Ovary (tissue), 10 donors: ENCODE measurements at places on chromosomes 13 and 19.

- H3K27ac ChIP-seq: no peak overlapping the region
- peak; percentile 44 for DNase-seq
- peaks cover 8% of the 10 kb centered on the region for H3K4me1 ChIP-seq
- no peaks in the 10 kb centered on the region for H3K36me3 ChIP-seq
- H3K4me3 ChIP-seq: no peak overlapping the region
- no peaks in the 10 kb centered on the region for H3K27me3 ChIP-seq
Measured at GRCh38 chr19:17681505-17682125, 6.5 kb downstream of the UNC13A start.

DNA sequence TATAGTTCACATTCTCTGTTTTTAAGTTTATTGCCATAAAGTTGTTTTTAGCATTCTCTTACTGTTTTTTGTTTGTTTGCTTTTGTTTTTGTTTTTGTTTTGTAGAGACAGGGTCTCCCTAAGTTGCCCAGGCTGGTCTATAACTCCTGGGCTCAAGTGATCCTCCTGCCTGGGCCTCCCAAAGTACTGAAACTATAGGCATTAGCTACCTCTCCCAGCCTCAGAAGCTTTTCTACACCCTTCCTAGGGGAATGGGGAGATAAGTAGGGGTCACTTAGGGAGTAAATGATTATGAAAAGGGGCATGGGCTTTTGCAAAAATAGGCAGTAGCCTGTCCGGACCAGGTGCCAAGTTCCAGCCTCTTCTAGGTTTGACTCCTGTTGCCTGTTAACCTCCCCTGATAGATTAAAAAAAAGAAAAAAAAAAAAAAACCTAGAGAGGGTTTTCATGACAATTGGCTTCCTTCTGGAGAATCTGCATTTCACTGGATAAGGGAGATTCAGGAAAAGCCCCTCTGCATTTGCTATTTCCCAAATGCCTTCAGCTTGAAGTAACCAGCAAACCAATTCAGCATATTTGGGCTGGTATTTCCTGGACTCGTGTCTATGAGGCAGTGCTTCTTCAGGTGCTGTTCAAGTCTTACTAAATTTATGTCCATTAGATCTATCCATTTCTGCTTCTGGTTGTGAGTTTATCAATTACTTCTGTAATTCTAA is 216.8 kb downstream of the TM9SF2 start:
- DNase-seq: no peak
- H3K27ac ChIP-seq: no peak overlapping the region
- H3K4me3 ChIP-seq: no peak overlapping the region
- H3K36me3 ChIP-seq: no peaks in the 10 kb centered on the region
- H3K4me1 ChIP-seq: no peaks in the 10 kb centered on the region

DNA sequence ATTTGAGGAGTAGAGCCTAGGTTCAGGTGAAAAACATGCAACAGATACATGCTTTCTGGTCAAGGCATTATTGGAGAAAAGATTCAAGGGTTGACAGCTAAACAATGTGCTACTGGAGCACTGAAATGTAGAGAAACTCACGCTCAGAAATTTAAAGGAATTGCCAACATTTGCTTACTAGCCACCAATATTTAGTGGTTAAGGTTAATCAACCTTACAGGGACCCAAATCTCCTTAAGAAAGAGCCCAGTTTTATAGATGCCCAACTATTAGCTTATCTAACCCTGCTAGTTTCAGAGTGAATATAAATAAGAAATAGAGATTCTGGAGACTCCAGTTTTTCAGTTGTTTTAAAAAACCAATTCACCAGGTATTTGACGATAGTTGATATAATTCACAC is 203.6 kb downstream of the DACH1 start:
- H3K27me3 ChIP-seq: peaks cover 2% of the 10 kb centered on the region
- H3K27ac ChIP-seq: no peak overlapping the region
- no peaks in the 10 kb centered on the region for H3K36me3 ChIP-seq
- DNase-seq: no peak

GRCh38 chr19:3573858-3574637 is 1.3 kb downstream of the HMG20B start:
- DNase-seq: peak; percentile 86
- no peak overlapping the region for H3K27ac ChIP-seq
- no peaks in the 10 kb centered on the region for H3K36me3 ChIP-seq
- peaks cover 12% of the 10 kb centered on the region for H3K4me1 ChIP-seq

DNA sequence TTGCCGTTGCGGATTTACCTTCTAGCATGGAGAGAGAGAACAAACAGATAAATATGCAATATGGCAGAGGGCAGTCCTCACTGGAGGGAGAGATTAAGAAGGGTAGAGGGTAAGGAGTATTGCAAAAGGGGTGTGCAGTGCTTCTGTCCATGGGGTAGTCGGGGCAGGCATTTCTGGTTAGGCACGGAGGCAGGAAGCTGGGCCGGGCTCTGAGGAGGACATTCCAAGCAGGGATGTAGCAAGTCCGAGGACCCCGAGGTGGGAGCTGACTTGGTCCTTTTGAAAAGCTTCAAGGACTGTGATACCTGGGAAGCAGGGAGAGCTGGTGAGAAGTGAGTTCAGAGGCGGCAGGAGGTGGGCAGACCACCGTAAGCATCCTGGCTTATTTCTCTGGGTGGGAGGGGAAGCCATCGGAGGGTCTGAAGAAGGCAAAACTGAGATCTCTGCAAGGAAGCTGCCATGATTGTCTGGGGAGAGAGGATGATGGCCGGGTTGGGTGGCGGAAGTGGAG is 214.9 kb downstream of the FGF9 start:
- no peaks in the 10 kb centered on the region for H3K36me3 ChIP-seq
- no peaks in the 10 kb centered on the region for H3K4me1 ChIP-seq
- H3K4me3 ChIP-seq: no peak overlapping the region
- DNase-seq: no peak
- no peak overlapping the region for H3K27ac ChIP-seq

DNA sequence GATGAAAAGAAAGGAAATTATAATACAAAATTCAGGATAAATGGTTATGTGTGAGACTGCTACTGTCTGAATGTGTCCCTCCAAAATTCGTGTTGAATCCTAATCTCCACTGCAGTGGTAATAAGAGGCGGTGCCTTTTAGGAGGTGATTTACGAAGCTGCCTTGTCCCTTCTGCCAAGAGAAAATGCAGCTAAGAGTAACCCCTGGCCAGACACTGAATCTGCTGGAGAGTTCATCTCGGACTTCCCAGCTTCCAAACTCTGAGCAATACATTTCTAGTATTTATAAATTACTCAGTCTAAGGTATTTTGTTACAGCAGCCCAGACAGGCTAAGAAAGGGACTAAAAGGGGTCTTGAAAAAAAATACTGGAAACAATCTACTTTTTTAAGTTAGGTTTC is 152.6 kb downstream of the KLF12 start:
- no peak overlapping the region for H3K27ac ChIP-seq
- DNase-seq: no peak
- no peaks in the 10 kb centered on the region for H3K36me3 ChIP-seq

DNA sequence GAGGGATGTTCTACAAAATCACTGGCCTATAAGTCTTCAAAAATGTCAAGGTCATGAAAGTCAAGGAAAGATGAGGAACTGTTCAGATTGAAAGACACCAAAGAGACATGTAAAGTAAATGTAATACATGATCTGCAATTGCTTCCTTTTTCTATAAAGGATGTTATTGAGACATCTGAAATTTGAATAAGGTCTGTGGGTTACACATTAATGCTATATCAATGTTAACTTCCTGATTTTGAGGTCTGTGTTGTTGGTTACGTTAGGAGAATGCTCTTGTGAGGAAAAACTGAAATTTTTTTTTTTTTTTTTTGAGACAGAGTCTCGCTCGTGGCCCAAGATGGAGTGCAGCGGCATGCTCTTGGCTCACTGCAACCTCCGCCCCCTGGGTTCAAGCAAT is 197.4 kb downstream of the RGCC start:
- no peak overlapping the region for H3K27ac ChIP-seq
- H3K4me3 ChIP-seq: no peak overlapping the region

- H3K4me1 ChIP-seq: peaks cover 2% of the 10 kb centered on the region
- H3K27me3 ChIP-seq: no peaks in the 10 kb centered on the region
- peak; percentile 85 for DNase-seq
- H3K27ac ChIP-seq: no peak within 1 kb of the TSS
Measured at GRCh38 chr19:44447916-44448674, at the start of gene ZNF229. Gene ZNF229, minus strand, starts transcription at chr19:44448472. Its CDS starts 5,625 bp downstream, at chr19:44442847.

- H3K4me3 ChIP-seq: peak overlapping the region; percentile 79
- no peaks in the 10 kb centered on the region for H3K36me3 ChIP-seq
- H3K4me1 ChIP-seq: peaks cover 2% of the 10 kb centered on the region
Measured at GRCh38 chr13:22915442-22916082, 265.2 kb upstream of the SGCG start.

DNA sequence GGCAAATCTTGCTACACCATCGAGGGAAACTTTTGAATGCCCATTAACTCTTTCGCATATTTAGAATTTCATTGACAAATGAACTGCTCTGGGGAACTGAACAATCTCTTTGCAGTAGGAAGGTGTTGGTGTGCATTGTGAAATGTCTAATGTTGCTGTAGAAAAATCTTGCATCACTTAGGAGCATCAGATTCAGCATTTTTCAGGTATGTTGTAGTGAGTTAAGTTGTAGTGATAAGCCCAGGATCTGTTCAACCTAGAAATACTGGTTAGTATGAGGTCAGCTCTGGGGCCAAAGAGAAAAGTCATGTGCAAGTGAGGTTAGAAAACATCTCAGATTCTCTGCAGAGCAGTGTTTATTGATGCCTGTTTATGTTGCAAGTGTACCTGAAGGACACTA is 4.1 kb downstream of the FRY start:
- no peak for DNase-seq
- no peak overlapping the region for H3K27ac ChIP-seq
- no peaks in the 10 kb centered on the region for H3K27me3 ChIP-seq
- H3K36me3 ChIP-seq: no peaks in the 10 kb centered on the region
- H3K4me1 ChIP-seq: no peaks in the 10 kb centered on the region

- no peaks in the 10 kb centered on the region for H3K27me3 ChIP-seq
- no peak overlapping the region for H3K4me3 ChIP-seq
- no peaks in the 10 kb centered on the region for H3K36me3 ChIP-seq
- DNase-seq: no peak
Measured at GRCh38 chr13:74203576-74203975, 69.4 kb upstream of the KLF12 start.

GRCh38 chr19:4139614-4140236 is 13.7 kb upstream of the CREB3L3 start:
- no peaks in the 10 kb centered on the region for H3K36me3 ChIP-seq
- H3K27me3 ChIP-seq: no peaks in the 10 kb centered on the region
- H3K4me1 ChIP-seq: no peaks in the 10 kb centered on the region
- DNase-seq: peak; percentile 47

GRCh38 chr13:21089830-21090229 is 28.4 kb upstream of the LATS2 start:
- H3K27ac ChIP-seq: no peak overlapping the region
- H3K36me3 ChIP-seq: no peaks in the 10 kb centered on the region
- no peaks in the 10 kb centered on the region for H3K27me3 ChIP-seq
- H3K4me1 ChIP-seq: no peaks in the 10 kb centered on the region
- H3K4me3 ChIP-seq: no peak overlapping the region

DNA sequence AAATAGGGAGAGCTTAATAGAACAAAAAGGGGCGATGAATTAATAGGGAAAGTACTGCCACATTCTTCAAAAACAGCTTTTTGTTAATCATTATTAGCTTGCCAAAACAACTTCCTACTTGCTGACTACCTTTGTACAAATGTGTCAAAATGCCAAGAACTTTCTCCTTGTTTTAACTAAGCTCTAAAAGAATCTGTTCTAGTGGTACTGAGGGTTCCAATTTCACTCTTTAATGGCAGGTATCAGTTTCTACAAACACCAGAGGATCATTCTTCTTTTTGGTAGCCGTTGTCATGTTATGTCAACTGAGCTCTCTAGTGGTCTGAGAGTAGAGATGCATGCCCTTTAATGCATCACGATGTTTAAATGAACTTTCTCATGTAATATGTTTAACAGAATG is 29.4 kb upstream of the FBXL3 start:
- H3K27ac ChIP-seq: no peak overlapping the region
- no peak for DNase-seq
- no peaks in the 10 kb centered on the region for H3K27me3 ChIP-seq
- H3K36me3 ChIP-seq: no peaks in the 10 kb centered on the region
- H3K4me3 ChIP-seq: no peak overlapping the region

DNA sequence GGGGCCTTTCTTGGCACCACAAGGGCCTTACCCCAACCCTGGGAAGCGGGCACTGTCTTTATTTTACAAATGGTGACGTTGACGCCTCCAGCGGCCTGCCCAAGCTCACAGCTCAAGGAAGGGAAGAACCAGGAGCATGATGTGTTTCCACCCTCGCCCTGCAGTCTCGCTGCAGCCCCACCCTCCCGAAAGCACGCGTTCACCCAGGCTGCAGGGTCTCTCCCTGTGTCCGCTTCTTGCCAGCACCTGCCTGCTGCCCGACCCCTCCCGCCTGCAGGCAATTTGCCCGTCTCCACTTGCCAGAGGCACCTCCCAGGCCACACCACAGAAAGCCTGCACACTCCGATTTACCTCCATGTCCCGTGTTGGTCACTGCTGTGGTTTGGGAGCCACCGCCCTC is 76.6 kb downstream of the SLC15A1 start:
- DNase-seq: no peak
- H3K27ac ChIP-seq: no peak overlapping the region
- H3K4me1 ChIP-seq: peaks cover 1% of the 10 kb centered on the region

- H3K27me3 ChIP-seq: no peaks in the 10 kb centered on the region
- no peak overlapping the region for H3K27ac ChIP-seq
- H3K4me3 ChIP-seq: no peak overlapping the region
Measured at GRCh38 chr13:32790731-32791130, 204.5 kb downstream of the PDS5B start.

GRCh38 chr13:37211487-37211886 is 106.0 kb upstream of the CSNK1A1L start:
- H3K4me3 ChIP-seq: no peak overlapping the region
- H3K27ac ChIP-seq: no peak overlapping the region
- H3K27me3 ChIP-seq: no peaks in the 10 kb centered on the region
- no peak for DNase-seq
- no peaks in the 10 kb centered on the region for H3K4me1 ChIP-seq
- no peaks in the 10 kb centered on the region for H3K36me3 ChIP-seq

DNA sequence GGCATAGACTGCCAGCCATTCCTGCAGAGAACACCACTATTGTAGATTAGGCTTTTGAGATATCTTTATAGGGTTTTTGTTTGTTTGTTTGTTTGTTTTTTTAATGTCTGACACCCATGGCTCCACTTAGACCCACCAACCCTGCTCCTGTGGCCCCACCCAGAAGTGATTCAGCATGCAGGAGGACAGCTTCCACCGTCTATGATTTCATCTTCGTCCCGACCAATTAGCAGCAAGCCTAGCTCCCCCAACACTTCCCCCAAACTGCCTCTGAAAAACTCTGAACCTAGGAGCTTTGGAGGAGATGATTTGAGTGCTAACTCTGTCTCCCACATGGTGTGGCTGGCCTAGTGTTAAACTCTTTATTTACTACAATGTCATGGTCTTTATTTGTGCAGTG is 108.3 kb upstream of the RXFP2 start:
- H3K27ac ChIP-seq: no peak overlapping the region
- H3K4me1 ChIP-seq: no peaks in the 10 kb centered on the region
- no peak overlapping the region for H3K4me3 ChIP-seq
- no peaks in the 10 kb centered on the region for H3K27me3 ChIP-seq

- no peak overlapping the region for H3K27ac ChIP-seq
- no peaks in the 10 kb centered on the region for H3K4me1 ChIP-seq
- no peak overlapping the region for H3K4me3 ChIP-seq
- DNase-seq: no peak
Measured at GRCh38 chr13:23472189-23472588, 38.7 kb upstream of the SACS start.

- H3K36me3 ChIP-seq: no peaks in the 10 kb centered on the region
- peaks cover 14% of the 10 kb centered on the region for H3K4me1 ChIP-seq
- no peaks in the 10 kb centered on the region for H3K27me3 ChIP-seq
Measured at GRCh38 chr13:97223711-97224541, 1.8 kb downstream of the MBNL2 start.
